ENCODE measurements at places on chromosomes 2 and 18.

GRCh38 chr18:55420665-55421307, 167.2 kb downstream of the TCF4 start:
- DNase-seq: no peak

GRCh38 chr18:59640721-59641120, 56.5 kb downstream of the CCBE1 start:
- no peak for DNase-seq

DNA sequence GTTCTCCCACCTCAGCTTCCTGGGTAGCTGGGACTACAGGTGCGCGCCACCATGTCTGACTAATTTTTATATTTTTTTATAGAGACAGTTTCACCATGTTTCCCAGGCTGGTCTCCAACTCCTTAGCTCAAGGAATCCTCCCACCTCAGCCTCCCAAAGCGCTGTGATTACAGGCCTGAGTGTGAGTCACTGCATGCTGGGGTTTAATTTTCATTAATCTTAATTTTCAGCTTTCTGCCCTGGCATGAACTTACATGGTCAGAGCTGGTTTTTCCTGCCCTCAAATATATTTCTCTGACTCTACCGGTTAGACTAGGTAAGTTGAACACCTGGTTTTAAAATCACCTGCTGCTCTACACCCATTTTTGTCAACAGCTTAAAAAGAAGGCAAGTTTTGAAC, 3.1 kb downstream of the MARCHF7 start:
- no peak for DNase-seq

- DNase-seq: no peak
Measured at GRCh38 chr2:168907940-168908662, 7.0 kb downstream of the G6PC2 start.

- DNase-seq: no peak
Measured at GRCh38 chr18:52345428-52345827, 5.4 kb downstream of the DCC start.

DNA sequence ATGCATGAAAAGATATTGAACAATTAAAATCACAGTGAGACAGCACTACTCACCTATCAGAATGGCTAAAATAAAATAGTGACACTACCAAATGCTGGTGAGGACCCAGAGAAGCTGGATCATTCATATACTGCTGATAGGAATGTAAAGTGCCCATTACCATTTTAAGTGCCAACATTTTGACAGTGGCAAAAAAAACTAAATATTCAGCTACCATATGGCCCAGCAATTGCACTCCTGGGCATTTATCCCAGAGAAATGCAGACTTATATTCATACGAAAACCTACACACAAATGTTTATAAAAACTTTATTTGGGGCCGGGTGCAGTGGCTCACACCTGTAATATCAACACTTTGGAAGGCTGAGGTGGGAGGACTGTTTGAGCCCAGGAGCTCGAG, 47.6 kb downstream of the FBXO36 start:
- DNase-seq: no peak

DNA sequence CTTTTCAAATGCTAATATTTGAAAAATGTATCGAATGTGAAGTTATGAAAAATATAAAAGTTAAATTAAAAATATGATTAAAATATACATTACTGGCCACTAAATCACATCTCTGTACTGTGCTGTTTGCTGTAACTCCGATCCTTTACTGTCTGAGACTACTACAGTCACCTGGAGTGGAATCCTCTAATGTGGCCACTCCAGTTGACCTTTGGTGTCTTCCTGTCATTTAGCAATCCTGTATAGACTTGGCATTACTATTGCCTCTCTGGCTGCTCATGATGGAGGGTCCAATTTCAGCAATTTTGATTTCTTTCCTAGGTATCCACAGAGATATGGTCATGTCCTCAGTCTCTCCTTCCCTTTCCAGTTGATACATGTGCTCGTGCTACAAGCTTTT, 560.0 kb downstream of the CCDC85A start:
- no peak for DNase-seq

DNA sequence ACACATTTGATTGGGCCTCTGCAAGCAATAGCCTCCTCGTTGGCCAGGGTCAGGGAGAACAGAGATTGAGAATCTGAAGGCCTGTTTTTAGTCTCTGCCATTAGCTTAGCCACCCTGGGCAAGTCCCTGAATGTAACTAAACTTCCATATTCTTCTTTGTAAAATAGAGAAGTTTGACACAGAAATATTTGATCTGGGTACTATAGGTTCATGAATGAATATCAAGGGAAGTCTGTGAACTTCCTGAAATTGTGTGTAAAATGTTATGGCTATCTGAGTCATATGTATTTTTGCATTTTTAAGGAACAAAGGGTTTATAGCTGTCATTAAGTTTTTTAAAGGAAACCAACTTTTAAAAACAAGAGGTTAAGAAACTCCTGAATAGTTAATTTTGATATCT, 23.2 kb downstream of the RND3 start:
- DNase-seq: no peak

- DNase-seq: no peak
Measured at GRCh38 chr18:35889677-35890076, 82.8 kb upstream of the RMP24 start.

- no peak for DNase-seq
Measured at GRCh38 chr2:45988879-45989278, 308.3 kb upstream of the EPAS1 start.

DNA sequence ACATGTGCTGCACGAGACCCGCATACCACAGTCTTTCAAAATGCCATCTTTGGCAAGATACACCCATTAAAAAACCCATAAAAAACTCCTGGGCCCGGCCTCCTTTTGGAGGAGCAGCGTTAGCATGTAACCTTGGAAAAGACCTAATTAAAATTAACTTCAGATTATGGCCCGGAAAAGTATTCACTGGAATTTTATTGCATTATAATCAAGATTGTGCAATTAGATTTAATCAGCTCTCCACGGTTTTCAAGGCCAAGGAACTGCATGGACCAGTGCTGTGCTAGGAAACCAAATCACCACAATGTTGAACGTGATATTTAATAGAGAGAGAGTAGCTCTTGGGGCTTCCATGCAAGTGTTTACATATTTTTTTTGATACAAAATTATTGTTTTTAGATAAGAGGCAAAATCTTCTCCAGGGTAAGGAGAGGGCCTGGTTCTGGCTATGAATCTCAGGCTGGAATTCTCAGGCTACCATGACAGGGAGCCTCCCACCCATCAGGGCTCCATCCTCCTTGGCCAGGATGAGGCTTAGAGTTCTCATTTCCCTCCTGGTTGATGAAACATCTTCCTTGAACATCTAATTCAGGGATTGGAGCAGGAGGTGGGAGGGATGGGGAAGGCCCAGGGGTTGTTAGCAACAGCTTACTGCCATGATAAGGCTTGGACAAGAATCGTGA, 82.0 kb upstream of the TTC39C start:
- DNase-seq: no peak

GRCh38 chr2:154306266-154306970, 392.1 kb upstream of the KCNJ3 start:
- DNase-seq: no peak

DNA sequence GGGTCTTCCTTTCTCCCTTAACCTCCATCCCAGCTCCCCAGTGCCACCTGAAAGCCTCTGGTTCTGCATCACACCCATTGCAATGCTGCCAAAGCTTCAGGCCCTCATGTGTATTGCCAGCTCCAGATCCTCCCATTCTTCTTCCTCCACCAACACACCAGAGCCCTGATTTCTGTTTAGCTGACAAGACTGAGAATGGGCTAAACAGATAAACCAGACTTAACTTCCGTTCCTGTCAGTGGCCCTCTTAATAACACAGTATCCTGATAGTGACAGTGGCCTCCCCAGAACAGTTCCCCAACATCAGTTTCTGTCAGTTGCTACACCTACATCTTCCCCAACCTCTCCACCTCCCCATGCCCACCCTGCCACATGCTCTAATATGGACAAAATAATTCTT, 31.3 kb upstream of the C1D start:
- no peak for DNase-seq

DNA sequence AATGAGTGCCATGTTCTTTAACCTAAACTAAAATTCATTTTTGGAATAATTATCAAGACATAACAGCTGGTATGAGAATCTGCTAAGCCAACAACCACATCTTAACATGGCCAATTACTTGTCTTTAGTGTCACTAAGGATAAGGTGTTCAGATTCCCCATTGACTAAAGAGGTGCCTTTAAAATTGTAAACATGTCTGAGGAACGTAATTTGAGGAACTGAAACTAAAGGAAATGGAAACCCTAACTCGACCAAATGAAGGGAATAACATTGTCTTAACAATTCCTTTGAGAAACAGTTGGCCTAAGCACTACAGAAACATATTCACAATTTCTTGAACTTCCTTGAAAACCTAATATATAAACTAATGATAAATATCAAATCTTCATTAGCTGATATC, 355.4 kb upstream of the GULP1 start:
- DNase-seq: no peak

DNA sequence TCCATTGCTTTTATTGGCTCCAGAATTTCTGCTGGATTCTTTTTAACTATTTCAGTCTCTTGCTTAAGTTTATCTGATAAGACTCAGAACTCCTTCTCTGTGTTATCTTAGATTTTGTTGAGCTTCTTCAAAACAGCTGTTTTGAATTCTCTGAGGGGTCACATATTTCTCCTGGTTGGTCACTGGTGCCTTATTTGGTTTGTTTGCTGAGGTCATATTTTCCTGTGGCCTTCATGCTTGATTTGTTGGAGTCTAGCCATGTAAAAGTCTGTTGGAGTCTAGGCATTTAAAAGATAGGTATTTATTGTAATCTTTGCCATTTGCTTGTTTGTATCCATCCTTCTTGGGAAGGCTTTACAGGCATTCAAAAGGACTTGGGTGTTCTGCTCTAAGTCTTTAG, 398.7 kb downstream of the DSEL start:
- DNase-seq: no peak

DNA sequence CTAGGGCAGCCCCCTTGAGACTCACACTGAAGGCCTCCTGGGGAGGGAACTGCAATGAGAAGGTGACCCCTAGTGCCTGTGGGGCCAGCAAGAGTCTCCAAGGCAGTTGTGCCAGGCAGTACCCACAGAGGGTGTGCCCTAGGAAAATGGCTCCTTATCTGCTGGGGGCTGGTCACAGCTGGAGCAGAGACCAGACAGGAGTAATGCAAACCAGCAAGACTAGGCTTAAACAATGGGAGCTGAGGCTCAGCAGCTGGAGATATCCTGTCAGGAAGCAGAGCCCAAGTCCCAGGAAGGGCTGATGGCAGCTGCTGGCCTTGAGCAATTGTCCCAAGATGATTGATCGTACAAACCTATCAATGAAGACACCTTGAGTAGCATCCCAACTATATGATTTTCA, 26.8 kb upstream of the E2F6 start:
- DNase-seq: no peak

DNA sequence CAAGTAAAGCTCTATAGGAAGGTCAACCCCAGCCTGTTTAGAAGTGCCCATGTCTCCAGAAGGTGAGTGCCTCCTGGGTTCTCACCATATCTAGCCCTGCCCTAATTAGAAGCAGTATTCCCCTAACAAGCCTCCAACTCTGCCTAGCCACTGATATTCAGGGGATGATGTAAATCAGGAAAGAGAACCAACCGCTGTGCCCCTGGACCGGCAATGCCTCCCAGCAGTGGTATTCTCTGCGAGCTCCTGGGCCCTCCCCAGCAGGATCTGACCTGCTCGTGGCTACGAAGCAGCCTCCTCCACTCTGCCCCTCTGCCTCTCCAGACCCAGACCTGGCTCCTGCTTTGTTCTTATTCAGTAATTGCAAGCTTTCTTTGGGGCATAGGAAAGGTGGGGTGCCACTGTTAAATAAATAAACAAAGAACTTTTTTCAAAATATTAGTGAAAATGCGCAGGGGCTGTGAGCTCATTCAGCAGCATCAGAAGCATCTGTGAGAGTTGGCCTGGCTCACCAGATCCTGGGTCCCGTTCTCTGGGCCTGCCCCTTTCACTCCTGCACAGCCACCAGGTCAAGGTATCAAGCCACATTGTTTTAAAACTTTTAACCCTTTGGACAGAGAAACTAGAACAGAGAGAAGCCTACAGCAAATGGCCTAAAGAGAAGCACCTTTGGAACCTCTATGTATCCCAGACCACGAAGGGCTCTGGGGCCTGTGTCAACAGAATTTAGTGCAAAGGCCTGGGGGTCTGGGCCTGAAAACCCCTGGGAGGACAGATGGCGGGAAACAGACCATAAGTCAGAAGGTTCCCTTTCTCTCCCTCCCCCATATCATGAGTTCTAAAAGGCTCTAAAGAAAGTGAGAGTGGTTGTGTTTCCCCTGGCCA, 11.9 kb downstream of the MREG start:
- no peak for DNase-seq

GRCh38 chr18:35443847-35444246, 53.9 kb downstream of the INO80C start:
- DNase-seq: no peak

DNA sequence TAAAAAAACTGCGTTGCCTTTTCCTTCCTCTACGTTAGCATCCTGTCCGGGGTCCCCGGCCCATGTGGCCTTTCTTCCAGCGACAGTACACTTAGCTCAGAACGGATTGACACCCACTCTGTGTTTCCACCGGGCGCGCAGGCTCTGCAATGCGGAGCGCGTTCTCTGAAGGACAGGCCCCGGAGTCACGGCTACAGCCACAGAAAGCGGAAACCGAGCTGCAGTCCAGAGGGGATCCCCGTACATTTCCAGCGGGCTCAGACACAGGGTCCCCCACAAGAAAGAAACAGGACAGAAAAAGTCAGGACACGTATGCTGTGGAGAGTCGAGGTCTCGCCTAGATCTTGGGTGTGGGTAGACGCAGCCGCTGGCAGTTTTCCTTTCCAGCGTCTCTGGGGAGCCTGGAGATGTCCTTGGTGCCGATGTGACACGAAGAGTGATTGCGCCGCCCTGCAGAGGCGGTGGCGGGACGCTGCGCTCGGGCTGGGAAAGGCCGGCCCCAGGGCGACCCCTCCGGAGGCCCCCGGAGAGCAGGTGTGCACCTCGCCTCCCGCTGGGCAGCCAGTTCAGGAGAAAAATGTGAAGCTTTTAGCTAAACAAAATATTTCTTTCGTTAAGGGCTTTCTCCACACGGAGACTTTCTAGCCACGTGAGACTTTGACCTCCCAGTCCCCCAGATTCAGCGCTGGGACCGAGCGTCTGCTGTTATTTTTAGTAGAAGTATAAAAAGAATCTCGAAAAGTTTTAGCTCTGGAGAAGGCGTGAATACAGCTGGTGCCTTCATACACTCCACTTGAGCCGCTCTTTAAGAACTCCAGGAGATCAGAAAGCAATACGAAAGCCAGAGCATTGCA, 1.3 kb upstream of the ACKR3 start:
- no peak for DNase-seq

DNA sequence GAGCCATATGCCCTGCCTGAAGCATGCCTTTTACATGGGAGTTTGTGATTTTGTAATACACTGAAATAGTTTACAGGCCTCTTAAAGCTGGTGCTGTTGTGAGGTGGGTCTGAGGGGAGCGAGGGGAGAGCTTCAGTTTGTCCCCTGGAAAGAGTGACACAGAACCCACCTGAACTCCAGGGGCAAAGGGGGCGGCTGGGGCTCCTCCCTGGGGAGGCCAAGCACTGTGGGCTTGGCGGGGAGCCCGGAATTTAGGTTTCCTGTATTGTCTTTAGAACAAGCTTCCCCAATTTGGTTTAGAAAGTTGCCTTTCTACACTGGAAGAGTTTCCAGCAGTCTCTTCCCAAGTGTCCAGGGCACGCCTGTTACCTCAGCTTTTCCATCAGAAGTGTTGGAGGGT, 75.7 kb downstream of the VAPA start:
- DNase-seq: no peak

GRCh38 chr2:222703091-222703490, 31.6 kb downstream of the MOGAT1 start:
- no peak for DNase-seq

- DNase-seq: no peak
Measured at GRCh38 chr2:203893840-203894239, 26.3 kb downstream of the CTLA4 start.

- no peak for DNase-seq
Measured at GRCh38 chr2:212073360-212073759, 465.2 kb downstream of the ERBB4 start.

Measured in activated T-cell treated with anti-CD3 and anti-CD28 coated beads for 4 hours (primary cell).